ENCODE measurements at places on chromosomes 1 and 21. TPM values are rescaled to one million over a fixed set of nuclear protein-coding genes. Genes with fewer than 3 reads are reported as not detected.

LEFTY1 gene
- total RNA-seq = 0.63 TPM

RHBDL2 gene
- total RNA-seq = not detected

PTGER3 gene
- not detected for total RNA-seq

MTARC1 gene
- total RNA-seq = not detected

DDAH1 gene
- total RNA-seq = 0.32 TPM

CLDN17 gene
- total RNA-seq = not detected

RHCE gene
- 1.0 TPM for total RNA-seq

DNA sequence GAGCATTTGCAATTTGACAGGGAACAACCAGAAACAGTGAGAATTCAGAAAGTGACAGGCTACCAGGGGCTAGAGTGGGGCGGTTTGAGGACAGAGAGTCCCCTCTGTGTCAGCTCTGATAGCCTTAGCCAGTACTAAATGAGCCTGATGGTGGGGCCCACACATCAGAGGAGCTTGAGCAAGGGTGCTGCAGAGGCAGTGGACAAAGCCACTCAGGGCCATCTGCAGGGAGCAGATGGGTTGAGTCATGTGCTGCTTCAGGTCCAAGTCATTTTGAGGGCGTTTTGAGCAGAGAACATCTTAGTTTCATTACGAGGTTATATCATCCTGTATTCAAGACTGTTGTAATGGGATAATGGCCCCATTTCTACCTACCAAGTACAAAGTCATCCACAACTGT, 7.7 kb downstream of the LRRC52 start:
- DNase-seq = no peak

DNA sequence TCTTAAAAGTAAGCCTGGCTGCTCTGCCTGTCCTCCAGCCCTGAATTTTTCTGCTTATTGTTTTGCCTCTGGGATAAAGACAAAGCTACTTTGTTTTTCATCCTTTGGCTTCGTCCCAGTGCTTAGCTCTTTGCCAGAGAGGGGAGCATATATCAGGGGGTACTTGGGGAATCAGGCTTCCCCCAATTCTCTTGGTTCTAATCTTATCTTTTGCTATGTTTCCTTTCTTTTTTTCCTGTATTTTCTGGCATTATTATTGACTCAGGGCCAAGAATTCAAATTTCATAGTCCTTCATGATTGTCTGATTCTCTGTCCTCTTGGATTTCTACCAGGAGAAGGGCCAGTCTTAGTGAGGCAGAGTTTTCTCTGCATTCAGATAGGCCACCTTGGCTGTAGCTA, 51.2 kb downstream of the GIPC2 start:
- DNase-seq = no peak

GRCh38 chr1:194184974-194185373, 998.6 kb upstream of the B3GALT2 start:
- DNase-seq = no peak

GRCh38 chr1:206004826-206005225, 1.6 kb upstream of the RAB7B start:
- DNase-seq = no peak

- no peak for DNase-seq
Measured at GRCh38 chr1:21436488-21437340, 3.2 kb upstream of the NBPF3 start.

GRCh38 chr1:11485191-11485590, 6.2 kb downstream of the DISP3 start:
- no peak for DNase-seq

DNA sequence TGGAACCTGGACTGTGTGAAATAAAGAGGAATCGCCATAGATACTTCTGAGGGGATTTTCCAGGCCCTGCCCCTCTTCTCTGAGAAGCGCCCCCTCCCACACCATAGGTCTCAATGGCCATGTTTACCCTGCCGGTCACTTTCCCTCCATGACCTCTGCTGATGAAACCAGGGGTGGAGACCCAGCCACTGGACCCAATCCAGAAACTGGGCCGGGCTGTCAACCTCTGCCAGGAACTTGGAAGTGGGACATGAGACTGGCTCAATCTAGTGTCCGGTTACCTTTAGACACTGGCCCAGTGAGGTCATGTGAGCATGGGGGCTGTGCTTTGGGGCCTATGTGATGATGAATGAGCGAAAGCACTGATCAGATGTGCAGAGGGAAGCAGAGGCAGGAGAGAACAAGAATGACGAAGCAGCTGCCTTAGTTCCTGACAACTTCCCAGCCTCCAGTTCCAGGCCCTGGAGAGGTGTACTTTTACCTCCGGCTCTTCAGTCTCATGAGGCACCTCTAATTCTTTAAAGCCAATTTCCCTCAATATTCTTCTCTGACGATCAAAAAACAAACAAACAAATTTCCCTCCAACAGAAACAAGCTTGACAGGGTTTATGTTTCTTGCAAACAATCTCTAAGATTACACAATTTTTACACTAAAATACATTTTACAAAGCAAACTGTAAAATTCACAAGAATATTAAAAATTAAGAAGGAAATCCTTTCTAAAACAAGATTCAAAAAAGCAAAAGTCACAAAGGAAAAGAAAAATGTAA, 4.9 kb downstream of the ASAP3 start:
- no peak for DNase-seq

DNA sequence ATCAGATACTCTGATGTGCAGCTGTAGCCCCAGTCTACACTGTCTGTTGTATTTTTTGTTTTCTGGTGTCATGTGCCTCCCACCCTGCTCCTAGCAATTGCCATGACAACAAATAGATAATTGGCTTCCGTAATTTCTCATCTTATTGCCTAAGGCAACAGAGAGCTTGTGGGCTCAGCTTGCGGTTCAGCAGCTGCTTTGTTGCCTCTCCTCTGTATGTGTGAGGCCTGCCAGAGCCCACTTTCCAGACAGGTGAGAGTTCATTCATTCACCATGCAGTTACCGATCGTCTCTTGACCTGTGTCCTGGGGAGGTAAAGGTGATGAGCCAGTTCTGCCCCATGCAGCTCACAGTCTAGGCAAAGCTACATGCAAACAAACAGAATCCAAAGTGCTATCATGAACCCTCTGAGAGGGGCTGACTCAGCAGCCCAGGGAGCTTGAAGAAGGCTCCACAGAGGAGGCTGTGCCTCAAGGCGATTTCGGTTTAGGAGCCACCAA, 11.9 kb downstream of the LGALS8 start:
- DNase-seq = no peak

DNA sequence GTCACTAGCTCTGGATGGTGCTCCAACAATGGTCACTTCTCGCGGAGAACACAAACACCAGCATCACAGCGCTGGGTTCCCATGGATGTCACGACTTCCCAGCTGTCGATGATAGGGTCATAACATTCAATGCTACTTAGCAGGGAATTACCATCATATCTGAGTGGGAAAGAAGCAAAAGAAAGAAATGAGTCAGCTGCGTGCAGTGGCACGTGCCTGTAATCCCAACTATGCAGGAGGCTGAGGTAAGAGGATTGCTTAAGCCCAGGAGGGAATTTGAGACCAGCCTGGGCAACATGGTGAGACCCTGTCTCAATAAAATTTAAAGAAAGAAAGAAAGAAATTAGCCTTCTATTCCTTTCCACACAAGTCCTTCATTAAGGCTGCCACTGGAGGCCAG, 3.6 kb upstream of the RABIF start:
- no peak for DNase-seq

- no peak for DNase-seq
Measured at GRCh38 chr1:245105815-245106410, 48.9 kb upstream of the KIF26B start.

DNA sequence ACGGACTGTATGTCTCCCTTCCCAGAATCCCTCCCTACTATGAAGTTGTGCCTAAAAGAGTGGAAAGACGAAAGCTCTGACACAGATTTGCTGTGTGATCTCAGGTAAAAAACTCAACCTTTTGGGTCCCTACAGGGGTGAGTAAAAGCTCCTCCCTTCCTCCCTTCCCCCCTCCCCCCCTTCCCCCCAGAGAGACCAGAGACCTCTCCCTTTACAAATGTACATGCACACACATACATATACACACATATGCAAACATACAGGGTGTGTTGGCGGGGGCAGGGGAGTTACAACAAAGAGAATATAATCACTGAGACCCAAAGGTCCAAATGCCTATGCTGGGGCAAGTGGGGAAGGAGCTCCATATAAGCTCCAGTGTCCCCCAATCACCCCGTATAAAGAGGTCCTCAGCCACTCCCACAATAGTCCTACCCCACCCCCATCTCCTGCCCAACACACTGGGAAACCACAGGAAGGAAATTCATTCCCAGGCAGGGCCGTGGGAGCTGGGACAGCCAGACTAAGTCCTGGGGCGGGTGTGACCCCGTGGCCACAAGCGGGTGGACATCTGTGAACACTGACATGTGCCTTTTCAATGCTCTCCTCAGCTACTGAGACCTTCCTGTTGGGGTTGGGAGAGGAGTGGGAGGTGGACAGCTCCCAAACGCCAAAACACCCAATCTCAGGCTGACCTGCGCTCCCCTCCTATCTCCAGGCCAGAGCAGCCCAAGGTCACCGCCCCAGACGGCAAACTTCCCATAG, 2.0 kb downstream of the MEF2D start:
- no peak for DNase-seq

- DNase-seq = no peak
Measured at GRCh38 chr1:91792489-91793071, 93.4 kb downstream of the TGFBR3 start.

DNA sequence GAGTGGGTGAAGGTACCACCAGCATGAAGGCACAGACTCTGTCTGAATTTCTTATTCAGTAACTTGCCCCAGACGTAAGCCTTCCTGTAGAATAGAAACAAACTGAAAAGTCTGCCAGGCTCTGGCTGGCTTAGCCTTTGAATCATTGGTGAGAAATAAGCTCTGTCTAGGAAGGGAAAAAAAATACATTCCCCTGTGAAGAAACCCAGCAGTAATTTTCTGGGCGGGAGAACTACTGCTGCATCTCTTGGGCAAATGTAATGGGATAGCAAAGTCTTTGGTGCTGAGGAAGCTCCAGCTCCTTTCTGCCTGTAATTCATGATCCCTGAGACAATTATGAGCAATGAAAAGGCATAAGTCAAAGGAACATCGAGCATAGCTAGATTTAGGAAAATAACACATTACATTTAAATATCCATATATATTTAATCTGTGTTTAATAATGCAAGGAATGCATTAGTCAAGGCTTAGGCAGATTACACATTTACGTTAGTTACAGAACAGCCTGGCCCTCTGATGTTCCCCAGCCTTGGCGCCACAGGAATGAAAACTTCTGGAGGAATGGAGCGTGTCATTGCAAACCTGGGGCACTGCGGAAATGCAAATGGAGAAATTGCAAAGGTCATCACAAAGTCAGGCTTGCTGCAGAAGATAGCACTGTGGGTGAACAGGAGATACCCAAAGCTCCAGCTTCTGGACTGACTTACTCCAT, 216.3 kb upstream of the CAMK1G start:
- no peak for DNase-seq

DNA sequence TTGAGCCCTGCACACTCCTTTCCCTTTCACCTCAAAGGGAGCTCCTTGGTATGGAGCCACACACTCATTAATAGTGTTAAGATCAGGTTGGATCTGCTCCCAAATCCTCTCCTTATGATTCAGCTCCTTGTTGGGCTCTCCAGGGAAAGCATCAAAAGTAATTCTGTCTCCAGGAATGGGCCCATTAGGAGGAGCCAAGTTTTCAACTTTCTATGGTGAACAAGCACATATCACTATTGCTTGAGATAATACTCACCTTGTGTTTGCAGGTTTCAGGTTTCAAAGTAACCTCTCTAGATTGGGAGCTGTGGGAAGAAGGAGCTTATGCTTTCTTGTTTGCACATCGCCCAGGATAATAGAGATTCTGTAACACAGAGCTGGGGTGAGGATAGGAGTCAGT, 164.8 kb downstream of the TNFSF18 start:
- no peak for DNase-seq

- no peak for DNase-seq
Measured at GRCh38 chr1:51898090-51898734, 19.7 kb upstream of the NRDC start.

Data from T-cell (primary cell).